Subcutaneous preadipocyte (primary cell): ENCODE measurements at places on chromosomes 12 and 14. TPM values are rescaled to one million over a fixed set of nuclear protein-coding genes. Genes with fewer than 3 reads are reported as not detected.

DYRK4 gene
- 32.7 and 36.2 TPM in 2 replicates for total RNA-seq

PLBD1 gene
- 1.4 and 2.9 TPM in 2 replicates for total RNA-seq

MSI1 gene
- under 0.01 TPM in 1 of 2 replicates, not detected in the other for total RNA-seq

SLC2A14 gene
- under 0.01 and 0.20 TPM in 2 replicates for total RNA-seq
